ENCODE measurements at places on chromosomes 11 and 22.

DNA sequence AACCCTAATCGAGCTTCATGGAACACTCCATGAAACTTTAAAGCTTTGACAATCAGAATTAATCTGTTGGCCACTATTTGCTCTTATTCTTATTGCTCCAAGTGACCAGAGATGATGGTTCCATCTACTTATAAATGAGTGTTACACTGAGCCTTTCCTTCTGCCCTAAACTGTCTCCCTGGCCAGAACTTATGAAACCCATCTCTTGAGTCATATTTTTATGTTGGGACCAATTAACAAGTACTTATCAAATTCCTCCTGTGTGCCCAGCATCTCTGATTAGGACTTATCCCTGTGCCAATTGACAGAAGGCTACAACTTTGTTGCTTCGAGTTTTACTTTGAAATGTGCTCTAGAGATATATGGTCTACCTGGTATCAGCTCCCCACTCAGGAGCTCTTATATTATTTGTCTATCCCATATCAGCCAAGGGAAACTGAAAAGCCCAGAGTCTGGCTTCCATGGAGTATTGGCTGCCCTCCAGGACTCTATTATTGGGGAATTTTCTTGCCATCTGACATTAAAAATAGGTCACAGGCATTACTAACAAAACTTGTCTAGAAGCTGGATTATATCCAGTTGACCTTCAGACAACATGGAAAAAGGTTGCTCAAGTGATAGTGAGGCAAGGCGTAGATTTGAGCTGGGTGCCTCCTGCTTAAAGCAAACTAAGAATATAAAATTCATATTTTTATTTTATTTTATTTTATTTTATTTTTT is 8.8 kb downstream of the KREMEN1 start:
- no peak for DNase-seq

GRCh38 chr11:119445850-119446249 is 22.9 kb upstream of the THY1 start:
- DNase-seq = no peak

DNA sequence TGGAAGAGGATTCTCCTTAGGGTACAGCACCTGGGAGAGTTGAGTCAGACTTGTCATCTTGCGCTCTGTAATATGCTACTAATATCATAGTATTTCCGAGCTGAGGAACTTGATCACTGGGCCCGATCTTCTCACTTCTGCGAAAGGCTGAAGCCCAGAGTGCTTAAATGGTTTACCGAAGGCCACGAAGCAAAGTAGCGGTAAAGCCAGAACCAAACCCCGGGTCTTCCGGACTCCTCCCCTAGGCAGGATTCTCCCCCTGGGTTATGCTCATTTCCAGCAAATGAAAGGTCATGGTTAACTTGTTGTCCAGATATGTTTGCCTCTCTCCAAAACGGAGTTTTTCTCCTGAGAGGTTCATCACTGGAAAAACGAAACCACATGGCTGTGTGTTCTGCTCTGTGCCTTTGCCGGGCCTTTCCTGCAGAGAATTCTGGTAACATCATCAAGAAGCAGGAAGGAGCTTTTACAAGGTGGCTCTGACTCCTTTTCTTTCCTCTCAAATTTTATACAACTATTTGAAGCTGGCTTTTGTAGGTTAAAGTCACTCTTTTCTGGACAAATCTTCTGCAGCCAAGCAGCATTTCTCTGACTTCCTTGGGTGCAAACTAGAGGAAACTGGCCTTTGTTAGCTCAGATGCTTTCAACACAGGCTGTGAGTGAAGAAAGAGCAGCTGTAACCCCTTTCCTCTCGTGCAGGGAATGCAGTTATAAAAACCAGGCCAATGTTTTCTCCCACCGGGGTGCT is 35.5 kb downstream of the UBASH3B start:
- no peak for DNase-seq

DNA sequence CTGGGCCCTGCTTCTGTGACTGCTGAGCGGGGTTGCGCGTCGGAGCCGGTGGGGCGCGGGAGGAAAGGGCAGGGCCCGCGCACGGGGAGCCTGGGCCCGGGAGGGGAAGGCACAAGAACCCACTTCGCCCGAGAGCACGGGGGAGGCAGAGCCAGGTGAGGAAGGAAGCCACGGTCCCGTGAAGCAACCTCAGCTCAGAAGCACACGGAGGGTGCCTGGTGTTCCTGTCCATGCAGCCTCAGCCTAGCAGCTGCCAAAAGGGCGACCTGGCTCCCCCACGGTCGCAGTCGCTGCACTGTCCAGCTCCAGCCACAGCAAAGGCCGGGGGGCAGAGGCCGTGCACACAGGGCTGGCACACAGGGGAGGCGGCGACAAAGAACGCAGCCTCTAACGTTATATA is 9.3 kb upstream of the CDC42BPG start:
- DNase-seq = no peak

- no peak for DNase-seq
Observed at GRCh38 chr22:21961886-21962654, 9.4 kb upstream of the PPM1F start.

- DNase-seq = no peak
Observed at GRCh38 chr22:48961705-48962104, 866.0 kb downstream of the BRD1 start.

- no peak for DNase-seq
Observed at GRCh38 chr11:17798716-17799115, 64.1 kb downstream of the KCNC1 start.

Data from stimulated activated CD8-positive, alpha-beta memory T cell treated with anti-CD3 and anti-CD28 coated beads, Interleukin-4, amount 100 ng/mL, for 1 hour (primary cell).